ENCODE measurements at places on chromosomes 16 and 17.
A peak's percentile ranks its signal among the peaks of the same experiment; 100 is the strongest.

GRCh38 chr16:4820652-4821051, 18.2 kb upstream of the ROGDI start:
- DNase-seq, result no peak

GRCh38 chr16:47965439-47965838, 190.4 kb downstream of the ABCC12 start:
- DNase-seq, result no peak

- DNase-seq, result no peak
Observed at GRCh38 chr17:4108397-4108796, 34.4 kb downstream of the ZZEF1 start.

DNA sequence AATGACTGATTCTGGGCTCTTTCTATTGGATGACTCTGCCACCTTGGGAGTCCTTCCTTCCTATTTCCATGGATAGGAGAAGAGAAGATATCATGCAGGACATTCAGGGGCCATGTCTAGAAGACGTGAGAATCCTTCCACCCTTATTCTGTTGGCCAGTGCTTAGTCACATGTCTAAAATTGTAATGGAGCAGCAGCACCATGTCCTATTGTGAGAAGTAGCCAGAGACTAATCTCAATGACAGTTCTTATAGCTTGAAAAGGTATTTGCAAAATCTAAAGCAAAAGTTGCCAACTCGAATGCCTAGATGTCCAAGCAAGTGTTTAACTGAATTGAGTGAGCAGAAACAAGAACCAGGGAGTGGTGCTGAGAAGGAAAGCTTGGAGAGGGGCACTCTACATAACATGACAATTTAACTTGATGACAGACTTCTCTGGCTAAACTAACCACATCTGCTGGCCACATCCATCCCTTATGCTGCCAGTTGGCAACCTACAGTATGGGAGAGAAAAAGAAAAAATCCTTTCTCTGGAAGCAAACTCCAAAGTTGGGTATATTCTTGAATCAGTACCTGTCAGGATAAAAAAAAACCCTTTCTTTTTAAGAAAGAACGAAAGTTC, 225.7 kb downstream of the CDH13 start:
- no peak for DNase-seq

- DNase-seq, result no peak
Observed at GRCh38 chr17:57541472-57542394, 203.4 kb downstream of the CCDC182 start.

DNA sequence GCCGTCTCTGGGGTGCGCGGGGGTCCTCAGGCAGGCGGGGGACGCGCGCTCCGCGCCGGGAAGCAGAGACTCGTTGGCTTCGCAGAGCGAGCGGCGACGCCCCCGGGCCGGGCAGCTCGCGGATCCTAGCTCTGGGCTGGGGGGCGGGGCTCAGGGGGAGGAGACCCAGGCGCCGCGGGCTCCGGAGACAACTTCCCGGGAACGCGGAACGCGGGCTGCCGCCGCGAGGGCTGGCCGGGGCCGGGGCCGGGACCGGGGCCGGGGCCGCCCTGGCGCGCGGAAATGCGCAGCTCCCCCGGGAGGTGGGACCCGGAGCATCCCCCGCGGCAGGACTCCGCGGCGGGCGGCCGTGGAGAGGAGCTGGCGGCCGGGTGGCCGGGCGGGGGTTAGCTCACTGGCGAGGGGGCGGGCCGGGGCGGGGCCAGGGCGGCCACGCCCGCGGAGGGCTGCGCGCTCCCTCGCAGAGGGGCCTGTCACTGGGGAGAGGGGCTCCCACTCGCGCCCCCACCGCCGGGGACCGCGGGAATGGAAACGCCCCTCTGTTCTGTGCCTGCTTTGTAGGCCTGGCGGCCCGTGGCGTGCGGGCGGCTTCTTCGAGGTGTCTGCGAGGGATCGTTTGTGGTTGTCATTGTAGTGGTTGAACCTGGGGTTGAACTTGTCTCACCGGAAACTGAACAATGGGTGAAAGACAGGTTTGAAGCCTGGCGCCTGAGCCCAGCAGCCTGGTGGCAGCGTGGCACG, at the start of gene GAS7:
TSS of gene GAS7 (minus strand) at position 98 of the 741 bp plus-strand sequence.
- peak; percentile 45 for DNase-seq

DNA sequence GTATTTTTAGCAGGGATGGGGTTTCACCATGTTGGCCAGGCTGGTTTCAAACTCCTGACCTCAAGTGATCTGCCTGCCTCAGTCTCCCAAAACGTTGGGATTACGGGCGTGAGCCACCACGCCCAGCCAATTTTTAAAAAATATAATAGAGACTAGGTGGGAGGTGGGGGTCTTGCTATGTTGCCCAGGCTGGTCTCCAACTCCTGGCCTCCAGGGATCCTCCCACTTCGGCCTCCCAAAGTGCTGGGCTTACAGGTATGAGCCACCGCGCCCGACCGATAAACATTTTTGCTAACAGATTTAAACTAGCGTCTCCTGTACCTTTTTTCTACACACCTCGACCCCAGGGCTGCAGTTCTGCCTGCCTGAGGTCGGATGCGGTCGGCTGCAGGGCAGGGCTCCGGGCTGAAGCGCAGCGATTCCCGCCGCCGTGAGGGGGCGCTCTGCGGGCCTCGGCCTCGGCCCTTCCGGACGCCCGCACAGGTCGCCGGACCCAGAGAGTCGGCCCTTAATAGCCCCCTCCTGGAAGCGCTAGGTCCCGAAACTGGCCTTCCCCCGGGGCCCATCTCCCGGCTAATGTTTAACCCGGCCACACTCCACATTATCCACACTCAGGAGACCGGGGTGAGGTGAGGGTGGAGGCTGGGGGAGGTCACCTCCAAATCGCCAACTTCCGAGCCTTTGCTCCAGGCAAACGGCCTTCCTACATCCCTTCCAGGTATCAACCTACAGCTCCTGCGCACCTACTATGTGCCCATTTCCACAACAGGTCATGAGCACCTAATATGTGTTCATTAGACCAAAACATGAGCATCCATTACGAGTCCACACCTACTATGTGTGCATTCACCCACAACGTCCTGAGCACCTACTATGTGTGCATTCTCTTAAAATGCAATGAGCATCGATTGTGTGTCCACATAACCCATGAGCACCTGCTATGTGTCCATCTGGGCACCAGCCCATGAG, 2.0 kb upstream of the GLIS2 start:
- no peak for DNase-seq

- DNase-seq, result no peak
Observed at GRCh38 chr17:8873801-8874715, 6.6 kb upstream of the PIK3R6 start.

- DNase-seq, result no peak
Observed at GRCh38 chr17:42034059-42034458, 14.2 kb downstream of the NKIRAS2 start.

- DNase-seq, result no peak
Observed at GRCh38 chr17:72646176-72646575, 446.3 kb downstream of the SLC39A11 start.

GRCh38 chr17:38588788-38589174, 17.0 kb downstream of the SRCIN1 start:
- DNase-seq, result no peak

DNA sequence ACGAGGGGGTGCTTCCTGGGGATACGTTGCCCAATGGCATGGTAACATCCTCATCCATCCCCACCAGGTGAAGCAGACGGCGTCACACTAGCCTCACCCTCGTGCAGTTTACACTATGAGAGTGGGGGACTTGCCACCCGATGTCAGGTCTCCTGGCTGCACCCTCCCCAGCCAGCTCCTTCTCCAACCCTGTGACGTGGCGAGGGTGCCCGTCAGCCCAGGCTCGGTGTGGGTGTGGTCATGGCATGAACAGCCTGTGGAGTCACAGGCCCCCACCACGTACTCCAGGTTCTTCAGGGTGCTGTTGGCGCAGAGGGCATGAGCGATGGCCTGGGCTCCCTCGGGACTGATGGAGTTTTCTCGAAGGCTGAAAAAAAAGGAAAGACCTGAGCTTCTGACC, 28.3 kb downstream of the NLRC3 start:
- DNase-seq, result no peak

DNA sequence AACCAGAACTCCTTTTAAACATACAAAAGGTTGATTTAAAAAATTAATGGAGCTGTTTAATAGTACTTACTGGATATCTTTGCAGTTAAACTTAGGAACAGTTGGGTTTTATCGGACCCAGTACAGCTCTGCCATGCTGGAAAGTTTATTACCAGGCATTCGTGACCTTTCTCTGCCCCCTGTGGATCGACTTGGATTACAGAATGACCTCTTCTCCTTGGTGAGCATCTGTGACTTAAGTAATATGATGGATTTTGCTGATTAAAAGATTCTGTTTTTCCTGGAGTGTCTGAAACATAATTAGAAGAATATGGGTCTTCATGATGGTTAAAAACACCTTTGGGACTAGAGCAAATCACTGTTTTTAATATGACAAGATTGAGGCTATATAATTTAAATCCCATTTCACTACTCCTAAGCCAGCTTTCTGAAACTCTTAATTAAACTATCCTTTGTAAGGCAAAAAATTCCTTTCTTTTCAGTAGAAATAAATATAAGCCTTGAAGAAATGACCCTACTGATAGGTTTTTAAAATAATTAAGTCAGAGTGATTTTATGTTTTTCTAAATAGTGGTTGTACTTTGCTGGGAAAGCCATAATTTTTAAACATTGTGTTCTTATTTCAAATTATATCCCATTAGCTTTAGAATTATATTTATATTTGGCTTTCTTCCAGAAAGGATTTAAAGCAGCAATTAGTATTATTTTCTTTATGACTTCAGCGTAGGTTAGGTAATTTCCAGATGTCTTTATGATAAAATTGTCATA, 45.7 kb upstream of the KPNB1 start:
- no peak for DNase-seq

- no peak for DNase-seq
Observed at GRCh38 chr17:3880983-3881382, 11.9 kb downstream of the CAMKK1 start.

- no peak for DNase-seq
Observed at GRCh38 chr17:4634976-4635375, 6.5 kb downstream of the ALOX15 start.

DNA sequence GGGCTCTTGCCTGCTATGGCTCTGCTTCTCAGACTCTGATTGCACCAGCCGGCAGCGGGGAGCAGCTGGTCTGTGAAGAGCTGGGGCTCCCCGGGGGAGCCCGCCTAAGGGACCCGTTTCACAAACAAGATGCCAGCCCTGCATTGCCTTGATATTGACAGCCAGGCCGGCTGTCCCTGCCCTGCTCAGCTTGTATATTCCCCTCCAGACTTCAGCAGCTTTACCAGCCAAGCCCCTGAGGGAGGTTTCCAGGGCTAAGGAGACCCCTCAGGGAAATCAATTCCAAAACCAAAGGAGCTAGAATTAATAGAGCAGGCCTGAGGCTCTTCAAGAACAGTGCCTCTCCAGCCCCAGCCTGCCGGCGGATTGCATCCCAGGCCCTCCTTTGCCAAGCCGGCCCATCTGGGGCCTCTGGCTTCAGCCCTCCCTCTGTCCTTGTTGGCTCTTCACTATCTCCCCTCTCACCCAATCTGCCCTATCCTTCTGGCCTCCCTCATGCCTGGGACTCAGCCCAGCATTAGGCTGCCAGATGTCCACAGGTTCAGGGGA, 5.7 kb downstream of the CALB2 start:
- no peak for DNase-seq

GRCh38 chr16:57970970-57971369, at the start of gene CNGB1:
Gene CNGB1 (minus strand): TSS chr16:57971128. CDS start chr16:57967286, 3,842 bp downstream.
- no peak for DNase-seq

GRCh38 chr17:3915581-3915994, 677 bp downstream of the P2RX1 start:
- no peak for DNase-seq

DNA sequence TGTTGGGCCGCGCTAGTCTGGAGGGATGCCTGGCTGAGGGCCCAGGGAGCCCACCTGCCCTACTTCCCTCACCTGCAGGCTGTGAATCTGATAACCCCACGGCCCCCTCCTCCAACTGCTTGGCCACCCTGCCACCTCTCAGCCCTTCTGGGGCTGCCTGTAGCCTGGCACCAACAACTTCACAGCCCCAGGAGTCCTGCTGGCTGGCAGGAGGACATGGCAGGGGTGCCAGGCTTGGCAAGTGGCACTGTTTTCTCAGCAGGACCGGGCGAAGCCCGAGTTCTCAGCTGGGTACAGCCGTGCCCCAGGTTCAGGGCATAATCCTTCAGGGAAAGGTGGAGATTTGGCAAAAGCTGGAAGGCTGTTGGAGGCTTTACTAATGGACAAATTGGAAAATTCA, 129.6 kb downstream of the CMIP start:
- DNase-seq, result no peak

- DNase-seq, result no peak
Observed at GRCh38 chr17:76707985-76708807, 2.6 kb downstream of the MXRA7 start.

GRCh38 chr17:8843344-8843743, 24.1 kb downstream of the PIK3R6 start:
- DNase-seq, result no peak

GRCh38 chr17:78539781-78540180, 37.4 kb downstream of the DNAH17 start:
- no peak for DNase-seq

GRCh38 chr17:50280801-50281441, 6.7 kb downstream of the TMEM92 start:
- no peak for DNase-seq

GRCh38 chr17:81428948-81429774, 33.9 kb downstream of the BAHCC1 start:
- DNase-seq, result no peak

GRCh38 chr17:834136-834535, 52.0 kb downstream of the MRM3 start:
- DNase-seq, result no peak

DNA sequence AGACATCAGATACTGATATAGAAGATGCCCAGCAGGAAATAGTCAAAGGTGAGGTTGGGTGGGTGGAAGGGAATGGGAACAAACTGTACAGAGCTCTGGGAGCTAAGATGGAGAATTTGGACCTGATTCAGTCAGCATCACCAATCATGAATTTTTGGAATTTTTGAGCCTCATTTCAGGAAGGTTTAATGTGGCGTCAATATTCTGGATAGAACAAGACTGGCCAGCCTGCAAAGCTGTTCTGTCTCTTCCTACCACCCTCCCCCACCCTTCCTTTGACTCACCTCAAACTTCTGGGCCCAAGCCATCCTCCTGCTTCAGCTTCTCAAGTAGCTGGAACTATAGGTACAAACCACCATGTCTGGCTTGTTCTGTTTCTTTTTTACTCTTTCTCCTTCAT, 32.6 kb downstream of the CTCF start:
- no peak for DNase-seq

GRCh38 chr17:15349119-15349518, 7.7 kb upstream of the TEKT3 start:
- no peak for DNase-seq

- DNase-seq, result no peak
Observed at GRCh38 chr16:81539009-81539758, 94.6 kb downstream of the CMIP start.

DNA sequence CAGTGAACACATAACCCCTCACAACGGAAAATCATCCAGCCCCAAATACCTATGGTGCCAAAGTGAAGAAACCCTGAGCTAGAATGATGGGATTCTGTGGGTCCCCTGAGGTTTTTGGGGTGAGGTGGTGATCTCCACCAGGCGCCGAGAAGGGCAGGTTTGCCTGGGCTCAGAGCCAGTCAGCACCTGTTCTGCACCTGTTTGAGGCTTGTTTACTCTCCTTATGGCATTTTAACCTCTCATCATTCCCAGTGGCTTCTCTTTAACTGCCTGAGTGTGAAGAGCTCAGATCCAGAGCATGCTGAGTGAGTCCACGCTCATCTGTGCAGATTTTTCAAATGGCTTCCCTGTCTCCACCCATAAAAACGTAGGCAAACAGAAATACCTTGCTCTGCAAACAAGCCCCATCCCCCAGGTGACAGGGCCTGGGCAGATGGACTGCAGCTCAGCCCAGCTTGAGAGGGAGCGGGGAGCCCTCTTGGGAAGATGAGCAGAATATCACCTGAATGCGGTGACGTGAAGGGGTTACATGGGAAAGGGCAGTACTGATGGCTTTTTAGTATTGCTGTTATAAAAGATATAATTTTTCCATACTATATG, 40.1 kb upstream of the CLEC19A start:
- DNase-seq, result no peak
